GM12865 (cell line): ENCODE measurements at places on chromosomes 7 and 10.

DNA sequence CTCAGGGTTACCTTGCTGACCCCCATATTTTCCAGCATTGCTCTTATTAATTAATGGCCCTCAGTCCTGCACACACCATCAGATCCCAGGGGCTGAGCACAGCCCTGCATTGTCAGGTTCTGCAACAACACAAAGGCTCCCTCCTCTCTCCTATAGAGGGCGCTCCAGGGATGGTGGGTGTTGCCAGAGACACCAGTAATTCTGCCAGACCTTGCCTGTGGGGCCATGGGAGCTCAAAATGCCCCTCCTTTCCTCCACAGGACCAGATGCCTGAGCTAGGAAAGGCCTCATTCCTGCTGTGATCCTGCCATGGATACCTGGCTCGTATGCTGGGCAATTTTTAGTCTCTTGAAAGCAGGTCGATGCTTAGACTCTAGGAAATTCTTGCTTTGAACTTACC lies 42.8 kb upstream of the PRSS58 start:
- peak; percentile 16 for DNase-seq

- no peak for DNase-seq
These were observed 38.0 kb upstream of the ZNRF2 start for GRCh38 chr7:30246392-30246791.

DNA sequence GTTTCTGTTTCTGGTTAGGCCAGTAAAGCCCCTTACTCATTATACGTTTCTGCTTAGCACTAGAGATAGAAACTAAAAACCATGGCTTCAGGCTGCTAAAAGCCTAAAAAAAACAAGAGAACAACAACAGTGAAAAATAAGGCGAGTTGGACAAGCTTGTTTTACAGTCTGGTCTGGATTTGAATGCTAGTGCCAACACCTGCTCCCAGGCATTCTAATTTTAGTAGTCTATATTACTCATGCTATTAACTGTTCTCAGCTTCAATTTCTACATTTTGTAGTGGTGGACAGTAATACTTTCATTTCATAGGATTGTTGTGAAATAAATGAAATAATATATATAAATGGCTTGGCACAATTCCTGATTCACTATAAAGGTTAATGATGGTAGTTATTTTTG lies 108.5 kb downstream of the HBP1 start:
- DNase-seq: no peak

DNA sequence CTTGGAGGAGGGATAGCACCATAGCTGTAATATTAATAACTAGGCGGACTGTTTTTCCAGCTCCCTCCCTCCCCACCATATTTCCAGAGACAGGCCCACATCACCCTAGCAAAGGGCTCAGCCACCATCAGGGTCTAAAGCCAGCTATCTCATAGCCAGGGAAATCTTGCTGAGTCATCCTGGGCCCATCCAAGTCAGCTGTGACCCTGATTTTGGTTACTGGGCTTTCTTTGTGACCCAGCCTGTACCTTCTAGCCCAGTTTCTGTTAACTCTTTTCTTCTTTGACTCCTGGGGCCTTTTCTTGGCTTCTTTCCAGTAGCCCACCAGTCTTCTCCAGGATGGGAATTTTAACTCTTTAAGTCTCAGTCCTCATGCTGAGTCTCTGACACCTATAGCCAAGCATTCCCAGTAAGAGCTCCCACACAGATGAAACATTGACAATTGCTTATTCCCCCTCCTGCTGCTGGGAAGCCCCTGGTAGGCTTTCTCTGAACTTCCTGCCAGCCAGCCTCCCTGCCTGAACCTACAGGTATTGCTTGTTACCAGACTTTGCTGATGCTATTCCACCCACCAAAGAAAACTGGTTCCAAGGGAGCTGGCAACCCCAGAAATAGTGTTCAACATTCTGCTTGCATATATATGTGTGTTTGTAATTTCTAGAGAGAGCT lies 34.8 kb upstream of the ADO start:
- DNase-seq: peak; percentile 73
